ENCODE measurements at places on chromosomes 7 and 10.
A peak's percentile ranks its signal among the peaks of the same experiment; 100 is the strongest.

DNA sequence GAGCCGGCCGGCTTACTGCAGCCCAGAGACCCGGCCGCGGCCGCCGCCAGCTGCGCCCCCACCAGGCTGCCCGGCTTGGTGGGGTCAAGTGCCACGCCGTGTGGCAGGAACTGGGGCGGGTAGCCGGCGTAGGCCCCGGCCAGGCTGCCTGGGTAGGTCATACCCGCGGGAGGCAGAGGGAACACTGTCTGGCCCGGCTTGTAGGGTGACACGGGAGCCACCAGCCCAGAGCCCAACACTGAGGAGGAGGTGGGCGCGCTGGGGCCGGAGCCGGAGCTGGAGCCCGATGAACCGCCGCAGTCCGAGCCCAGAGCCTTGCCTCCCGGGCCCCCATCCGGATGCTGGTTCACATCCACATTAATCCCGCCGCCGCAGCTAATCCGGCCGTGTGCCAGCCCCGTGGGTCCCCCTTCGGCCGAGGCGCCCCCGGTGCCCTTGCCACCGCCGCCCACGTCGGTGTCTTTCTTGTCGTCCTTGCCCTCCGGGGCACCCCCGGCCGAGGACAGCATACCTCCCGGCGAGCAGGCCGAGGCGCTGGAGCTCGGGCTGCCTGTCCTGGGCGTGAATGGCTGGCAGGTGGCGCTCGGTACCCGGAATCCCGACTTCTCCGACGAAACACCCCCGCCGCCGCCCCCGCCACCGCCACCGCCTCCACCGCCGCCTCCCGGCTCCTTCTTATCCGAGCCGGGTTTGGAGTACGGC, 2.0 kb downstream of the ZNF503 start:
- peak; percentile 63 for DNase-seq

- no peak for DNase-seq
Observed at GRCh38 chr7:7694542-7694941, 23.9 kb downstream of the RPA3 start.

DNA sequence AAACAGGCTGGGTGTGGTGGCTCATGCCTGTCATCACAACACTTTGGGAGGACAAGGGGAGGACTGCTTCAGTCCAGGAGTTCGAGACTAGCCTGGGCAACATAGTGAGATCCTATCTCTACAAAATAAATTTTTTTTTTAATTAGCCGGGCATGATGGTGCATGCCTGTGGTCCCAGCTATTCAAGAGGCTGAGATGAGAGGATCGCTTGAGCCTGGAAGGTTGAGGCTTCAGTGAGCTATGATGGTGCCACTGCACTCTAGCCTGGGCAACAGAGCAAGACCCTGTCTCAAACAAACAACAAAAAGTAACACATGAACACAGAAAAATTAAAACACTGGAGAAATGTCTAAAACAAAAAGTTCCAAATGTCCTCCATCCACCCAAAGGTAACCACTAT, 22.9 kb downstream of the PIK3AP1 start:
- DNase-seq: no peak

GRCh38 chr10:112842832-112843360, 107.2 kb upstream of the TCF7L2 start:
- DNase-seq: no peak

- no peak for DNase-seq
Observed at GRCh38 chr7:122300211-122300932, 4.2 kb downstream of the FEZF1 start.

- DNase-seq: no peak
Observed at GRCh38 chr10:71269301-71270288, 49.5 kb upstream of the SLC29A3 start.

- peak; percentile 54 for DNase-seq
Observed at GRCh38 chr7:139602143-139602722, 78.7 kb downstream of the CLEC2L start.

DNA sequence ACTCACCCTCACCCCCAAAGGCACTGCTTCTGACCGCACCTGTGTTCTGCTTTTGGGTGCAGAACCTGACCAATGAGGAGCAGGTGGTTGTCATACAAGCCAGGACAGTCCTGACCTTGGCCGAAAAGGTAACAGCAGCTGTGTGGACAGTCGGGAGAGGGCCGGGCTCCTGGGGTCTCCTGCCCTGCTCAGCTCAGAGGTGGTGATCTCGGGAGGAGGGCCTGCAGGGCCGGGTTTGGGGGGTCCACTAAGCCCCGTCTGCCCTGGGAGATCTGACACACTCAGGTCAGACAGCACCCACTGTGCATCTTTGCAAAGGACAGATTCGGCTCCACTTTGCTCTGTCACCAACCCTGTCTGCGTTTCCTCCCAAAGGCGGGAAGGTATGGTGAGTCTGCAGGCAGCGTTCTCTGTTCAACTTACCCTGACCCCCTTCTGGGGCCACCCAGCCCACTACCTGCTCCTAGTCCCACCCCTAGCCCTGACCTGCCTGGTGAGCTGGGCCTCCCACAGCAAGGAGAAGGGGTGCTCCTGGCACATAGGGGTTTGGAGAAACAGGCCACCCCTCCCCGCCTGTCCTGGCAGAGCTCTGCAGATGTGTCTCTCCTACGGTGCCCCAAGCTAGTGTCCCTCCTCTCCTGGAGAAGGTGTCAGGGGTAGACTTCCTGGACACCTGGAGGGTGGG, 33.7 kb upstream of the DPYSL4 start:
- DNase-seq: no peak

DNA sequence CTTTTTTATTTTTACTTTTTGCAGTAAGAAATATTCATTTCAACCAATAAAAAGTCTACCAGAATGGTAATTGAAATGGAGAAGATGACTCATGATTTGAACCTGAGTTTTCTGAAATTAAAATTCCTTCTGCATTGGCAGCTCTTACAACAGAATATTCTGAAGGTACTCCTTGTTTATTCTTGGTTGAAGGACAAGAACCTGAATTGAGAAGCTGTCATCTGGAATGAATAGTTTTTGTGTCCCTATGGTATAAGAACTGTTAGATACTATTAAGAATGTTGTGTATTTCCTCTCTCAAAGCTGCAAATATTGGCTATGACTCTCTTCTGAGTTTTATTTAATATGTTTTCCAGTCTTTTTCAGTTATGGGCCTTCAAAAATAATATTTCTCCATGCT, 56.1 kb downstream of the CDK1 start:
- DNase-seq: no peak

DNA sequence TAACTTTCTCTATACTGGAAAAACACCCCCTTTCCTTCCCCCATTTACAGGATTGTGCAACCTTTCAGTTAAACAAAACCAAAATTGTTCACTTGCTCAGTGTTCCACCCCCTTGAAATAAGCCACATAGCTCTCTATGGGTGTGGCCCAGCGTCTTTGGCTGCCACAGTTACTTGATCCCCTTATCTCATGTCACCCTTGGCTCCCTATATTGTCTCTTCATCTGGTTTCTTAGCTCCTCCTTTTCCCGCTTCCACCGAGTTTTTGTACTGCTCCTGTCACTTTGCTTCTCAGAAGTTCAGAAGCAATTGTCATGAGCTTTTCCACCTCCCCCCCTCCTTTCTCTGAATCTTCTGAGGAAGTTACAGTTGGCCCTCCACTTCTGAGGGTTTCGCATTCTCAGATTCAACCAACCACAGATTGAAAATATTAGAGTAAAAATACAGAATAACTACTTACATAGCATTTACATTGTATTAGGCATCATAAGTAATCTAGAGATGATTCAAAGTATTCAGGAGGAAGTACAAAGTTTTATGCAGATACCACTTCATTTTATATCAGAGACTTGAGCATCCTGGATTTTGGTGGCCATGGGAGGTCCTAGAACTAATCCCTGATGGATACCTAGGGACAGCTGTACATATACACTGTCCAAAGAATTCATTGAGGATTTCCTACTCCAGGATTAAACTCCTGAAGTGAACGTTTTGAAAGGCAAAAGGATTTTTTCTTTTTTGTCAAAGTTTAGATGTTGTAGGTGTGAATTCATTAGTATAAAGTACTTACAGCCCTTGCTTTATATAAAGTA, 60.4 kb downstream of the ADD3 start:
- DNase-seq: no peak

DNA sequence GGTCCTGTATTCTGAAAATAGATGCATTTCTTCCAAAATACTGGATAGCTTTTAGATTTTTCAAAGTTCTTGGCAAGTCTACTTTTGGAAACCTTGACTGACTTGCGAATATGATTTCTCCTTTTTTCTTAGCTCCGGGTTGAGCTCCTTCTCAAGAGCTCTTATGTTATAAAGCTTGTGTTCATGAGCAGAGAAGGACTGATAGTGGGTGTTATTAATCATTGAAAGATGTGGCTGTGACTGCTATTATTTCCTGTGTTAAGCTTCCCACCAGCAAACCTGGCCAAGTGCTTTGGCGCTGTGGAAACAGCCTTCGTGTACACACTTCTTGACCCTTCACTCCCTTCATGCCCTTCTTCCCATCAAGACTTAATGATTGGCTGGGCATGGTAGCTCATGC, 98.2 kb downstream of the KIAA1217 start:
- DNase-seq: no peak

DNA sequence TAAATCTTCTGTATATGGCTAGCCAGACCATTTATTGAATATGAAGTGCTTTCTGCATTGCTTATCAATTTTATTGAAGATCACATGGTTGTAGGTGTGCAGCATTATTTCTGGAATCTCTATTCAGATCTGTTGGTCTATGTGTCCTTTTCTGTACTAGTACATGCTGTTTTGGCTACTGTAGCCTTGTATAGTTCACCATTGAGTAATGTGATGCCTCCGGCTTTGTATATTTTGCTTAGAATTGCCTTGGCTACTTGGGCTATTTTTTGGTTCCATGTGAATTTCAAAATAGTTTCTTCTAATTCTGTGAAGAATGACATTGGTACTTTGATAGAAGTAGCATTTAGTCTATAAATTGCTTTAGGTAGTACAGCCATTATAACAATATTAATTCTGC, 1187.2 kb downstream of the XPNPEP1 start:
- no peak for DNase-seq

GRCh38 chr10:95394161-95394880, 103.5 kb upstream of the PDLIM1 start:
- no peak for DNase-seq

- DNase-seq: peak; percentile 66
Observed at GRCh38 chr7:102146122-102146521, 140.5 kb upstream of the SH2B2 start.

DNA sequence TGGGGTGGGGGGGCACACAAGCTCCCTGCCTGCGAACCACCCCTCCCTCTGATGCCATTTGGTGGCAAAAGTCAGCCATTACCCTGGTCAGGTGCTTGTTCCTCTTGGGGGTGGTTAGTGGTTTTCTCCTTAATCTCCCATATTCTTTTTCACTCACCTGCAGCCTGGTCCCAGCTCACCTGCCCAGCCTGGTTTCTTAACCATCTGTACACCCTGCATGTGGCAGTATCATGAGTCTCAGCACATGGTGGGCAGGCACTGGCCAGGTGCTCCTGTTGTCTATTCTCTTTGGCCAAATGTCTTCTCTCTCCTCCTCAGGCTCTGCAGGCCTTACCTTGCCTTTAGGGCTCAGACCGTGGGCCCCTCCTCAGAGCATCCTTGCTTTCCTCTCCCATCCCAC, 30.5 kb downstream of the OGDH start:
- no peak for DNase-seq

DNA sequence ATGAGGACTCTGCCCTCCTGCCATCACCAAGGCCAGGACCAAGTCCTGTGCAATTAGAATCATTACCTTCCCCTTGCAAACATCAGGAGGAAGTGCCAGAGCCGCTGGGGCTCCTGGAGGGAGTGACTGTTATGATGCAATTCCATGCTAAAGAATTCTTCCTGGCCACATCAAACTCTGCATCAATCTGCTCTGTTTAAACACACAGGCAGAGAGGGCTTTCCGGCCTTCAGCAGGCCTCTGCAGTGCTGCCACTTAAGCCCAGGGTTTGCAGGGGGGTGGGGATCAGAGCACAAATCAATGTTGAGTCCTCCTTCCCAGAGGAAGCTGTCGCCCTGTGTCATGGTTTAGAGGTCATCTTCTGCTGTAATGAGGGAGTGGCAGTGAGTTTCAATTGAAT, 58.1 kb downstream of the CTBP2 start:
- no peak for DNase-seq

DNA sequence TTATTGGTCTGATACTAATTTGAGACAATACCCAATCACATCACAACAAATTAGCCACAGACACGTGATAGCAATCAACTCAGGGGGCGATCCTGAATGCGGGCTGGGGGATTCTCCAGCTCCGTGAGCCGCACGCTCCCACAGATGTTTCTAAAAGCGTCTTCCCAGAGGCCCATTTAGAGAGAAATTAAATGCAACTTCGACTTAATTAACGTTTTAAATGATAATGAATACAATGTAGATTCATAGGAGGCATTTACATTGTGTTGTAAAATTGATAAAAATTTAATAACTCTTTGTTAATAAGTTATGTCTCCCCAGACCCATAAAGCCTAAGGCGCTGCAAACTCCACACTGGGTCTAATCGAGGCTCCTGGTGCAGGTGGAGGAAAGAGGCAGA, 642.6 kb downstream of the KCNMA1 start:
- no peak for DNase-seq

- no peak for DNase-seq
Observed at GRCh38 chr7:151400626-151401315, 9.1 kb downstream of the WDR86 start.

DNA sequence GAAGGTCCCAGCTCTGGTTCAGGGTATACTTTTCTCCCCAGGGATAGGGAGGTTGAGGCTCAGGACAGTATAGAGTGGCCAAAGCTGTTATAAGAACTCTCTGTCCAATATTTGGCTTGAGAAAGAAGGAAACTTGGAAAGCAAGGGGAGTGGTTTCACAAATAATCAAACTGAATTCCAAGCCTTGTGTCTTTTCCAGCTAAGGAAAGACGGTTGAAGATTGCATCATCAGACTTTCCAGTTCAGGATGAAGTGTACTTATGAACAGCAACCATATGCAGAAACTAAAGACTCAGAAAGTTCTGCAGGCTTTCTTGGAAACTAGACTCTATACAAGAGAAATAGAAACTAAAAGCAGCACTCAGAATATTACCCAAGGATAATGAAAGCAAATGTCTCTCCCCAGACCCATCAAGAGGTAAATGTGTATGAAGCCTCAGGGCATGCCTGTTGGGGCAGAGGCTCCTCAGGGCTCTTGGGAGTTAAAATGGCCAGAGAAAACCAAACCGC, 46.4 kb downstream of the RAMP3 start:
- DNase-seq: no peak

GRCh38 chr10:37634351-37634880, 223.0 kb downstream of the ZNF248 start:
- DNase-seq: no peak

- no peak for DNase-seq
Observed at GRCh38 chr10:103455235-103455634, 3.1 kb upstream of the CALHM2 start.

All from globus pallidus (tissue), 1 donor.